K562 (cell line): ENCODE measurements at places on chromosomes 16 and 17. TPM values are rescaled to one million over a fixed set of nuclear protein-coding genes. Genes with fewer than 3 reads are reported as not detected.

GRCh38 chr17:44023545-44024270, 8.9 kb upstream of the TMEM101 start:
- no peak for DNase-seq

DNA sequence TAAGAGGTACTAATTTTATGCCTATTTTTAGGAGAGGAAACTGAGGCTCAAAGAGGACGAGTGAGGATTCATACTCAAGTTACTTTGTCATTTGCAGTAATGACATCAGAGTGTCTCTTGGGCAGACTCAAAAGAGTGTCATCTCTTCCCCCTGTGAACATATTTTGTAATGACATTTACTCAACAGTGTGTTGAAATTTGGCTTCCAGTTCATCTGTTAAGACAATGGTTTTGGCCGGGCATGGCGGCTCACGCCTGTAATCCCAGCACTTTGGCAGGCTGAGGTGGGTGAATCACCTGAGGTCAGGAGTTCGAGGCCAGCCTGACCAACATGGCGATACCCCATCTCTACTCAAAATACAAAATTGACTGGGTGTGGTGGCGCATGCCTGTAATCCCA, 28.9 kb downstream of the WFDC1 start:
- no peak for DNase-seq

GRCh38 chr17:30970831-30971567, at the start of gene RNF135:
RNF135 (plus strand) TSS chr17:30971039; CDS start chr17:30971074, 35 bp downstream.
- no peak for DNase-seq

KRTAP4-9 gene
- not detected in 2 replicates for polyA plus RNA-seq

DNA sequence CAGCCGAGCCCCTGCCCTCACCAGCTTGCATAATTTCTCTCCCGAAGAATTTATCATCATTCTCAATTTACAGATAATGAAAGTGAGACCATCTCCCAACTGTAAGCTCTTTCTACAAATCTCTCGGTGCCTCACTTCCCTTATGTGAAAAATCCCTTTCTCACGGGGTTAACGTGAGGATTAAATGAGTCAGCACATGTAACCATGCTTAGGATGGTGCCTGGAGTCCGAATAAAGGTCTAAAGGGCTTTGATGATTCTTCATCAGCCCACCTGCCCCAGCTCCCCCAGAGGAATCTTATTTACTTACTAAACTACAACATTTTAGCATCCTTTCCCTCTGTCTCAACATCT, 24.8 kb upstream of the PIK3R6 start:
- no peak for DNase-seq

MAPT gene
- polyA plus RNA-seq: 0.45 and 0.90 TPM in 2 replicates

DNA sequence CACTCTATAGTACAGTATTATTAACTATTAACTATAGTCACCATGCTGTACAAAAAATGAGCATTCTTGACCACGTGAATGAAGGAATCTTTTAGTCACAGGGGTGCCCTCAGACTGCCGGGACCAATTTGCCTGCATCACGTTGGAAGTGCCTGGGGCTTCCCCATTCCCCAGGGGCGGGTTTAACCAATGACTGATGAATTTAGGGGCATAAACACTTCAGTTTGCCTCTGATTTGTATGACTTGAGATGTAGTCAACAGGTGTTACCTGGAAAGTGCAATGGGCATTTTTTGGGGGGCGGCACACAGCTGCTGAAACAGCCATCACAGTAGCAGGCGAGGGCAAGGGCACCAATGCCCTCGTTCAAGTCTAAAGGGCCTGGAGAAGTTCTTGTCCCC, 8.7 kb upstream of the PYY start:
- no peak for DNase-seq

GRCh38 chr17:79035686-79036085, 11.7 kb downstream of the C1QTNF1 start:
- DNase-seq: no peak

GRCh38 chr17:38333635-38334295, 10.0 kb downstream of the GPR179 start:
- peak; percentile 83 for DNase-seq

DNA sequence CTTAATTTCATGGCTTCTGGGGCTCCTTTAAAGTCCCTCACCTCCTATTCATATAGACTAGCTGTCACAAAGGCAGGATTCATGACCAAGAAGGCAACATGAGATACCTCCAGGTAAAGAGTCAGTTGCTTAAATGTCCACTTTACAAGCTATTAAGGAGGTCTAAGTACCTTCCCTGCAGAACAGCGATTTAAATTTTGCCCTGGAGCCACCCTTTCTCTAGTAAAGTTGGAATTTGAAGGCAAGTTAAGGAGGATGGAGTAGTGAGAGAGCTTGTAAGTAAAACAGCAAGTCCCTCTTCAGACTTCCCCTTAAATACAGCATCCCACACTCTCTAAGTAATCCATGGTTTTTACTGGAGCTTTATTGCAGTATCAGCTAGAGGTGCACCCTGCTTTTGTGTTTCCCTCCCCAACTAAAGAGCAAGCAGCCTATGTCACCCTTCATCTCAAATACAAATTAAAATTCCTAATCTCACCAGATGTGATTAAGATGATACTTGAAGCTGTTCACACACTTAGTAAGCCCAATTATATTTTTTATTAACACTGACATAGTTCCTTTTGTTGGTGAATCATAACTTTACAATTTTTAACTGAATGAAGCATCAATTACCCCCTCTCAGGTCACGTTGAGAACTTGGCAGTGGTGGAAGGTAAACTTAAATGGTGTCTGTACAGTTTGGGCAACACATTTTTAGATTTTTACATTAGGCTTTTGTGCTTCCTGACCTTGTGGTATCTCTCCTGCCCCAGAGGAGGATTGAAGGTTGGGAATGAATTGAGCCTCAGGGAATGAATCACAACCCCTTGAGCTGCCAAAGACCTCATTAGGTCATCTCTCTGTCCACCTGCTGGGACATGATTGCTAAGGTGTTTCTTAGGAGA, 108.9 kb downstream of the TANGO6 start:
- DNase-seq: no peak

DNA sequence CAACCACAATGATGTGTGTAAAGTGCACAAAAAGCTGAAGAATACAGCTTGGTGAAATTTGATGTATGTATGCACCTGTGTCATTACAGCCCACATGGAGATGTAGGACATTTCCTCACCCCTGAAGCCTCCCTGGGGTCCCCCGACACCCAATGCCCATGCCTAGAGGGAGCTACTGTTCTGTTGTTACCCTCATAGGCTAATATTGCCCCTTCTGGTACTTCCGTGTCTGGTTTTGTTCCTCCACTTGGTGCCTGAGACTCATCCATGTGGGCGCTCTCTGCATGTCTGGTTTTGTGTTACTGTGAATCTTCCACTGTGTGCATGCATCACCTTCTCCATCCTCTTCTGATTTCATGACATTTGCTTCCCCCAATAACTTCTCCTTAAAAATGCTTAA, 18.6 kb downstream of the TNFRSF13B start:
- no peak for DNase-seq

DNA sequence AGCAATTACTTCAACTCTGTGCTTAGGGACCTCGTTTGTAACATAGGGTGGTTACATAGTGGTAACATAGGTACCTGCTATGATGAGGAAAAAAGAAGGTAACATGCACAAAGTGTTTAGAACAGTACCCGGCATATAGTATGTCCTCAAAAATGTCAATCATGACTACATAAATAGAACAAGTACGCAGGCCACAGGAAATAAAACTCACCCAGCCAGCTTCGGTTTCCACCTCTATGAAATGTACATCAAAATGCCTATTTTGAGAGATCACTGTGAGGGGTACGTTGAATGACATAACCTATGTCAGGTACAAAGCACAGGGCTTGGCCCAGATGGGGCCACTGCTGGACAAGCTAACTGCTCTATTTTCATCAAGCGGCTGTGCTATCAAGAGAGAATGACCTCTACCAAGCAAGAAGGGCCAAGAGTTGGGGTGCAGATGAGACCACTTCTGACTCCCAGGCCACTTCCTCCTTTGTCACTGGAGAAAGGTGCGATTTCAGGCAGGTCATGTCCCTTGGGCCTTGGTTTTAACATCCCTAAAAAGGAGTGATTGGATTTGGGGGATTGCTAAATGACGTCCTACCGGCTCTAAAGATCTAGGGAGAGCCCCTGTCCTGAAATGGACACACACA, 45.4 kb downstream of the WSB1 start:
- DNase-seq: no peak

GRCh38 chr16:56278196-56278855, 87.0 kb downstream of the GNAO1 start:
- DNase-seq: peak; percentile 42

GRCh38 chr17:50445730-50446325, 19.8 kb downstream of the ACSF2 start:
- no peak for DNase-seq

DNA sequence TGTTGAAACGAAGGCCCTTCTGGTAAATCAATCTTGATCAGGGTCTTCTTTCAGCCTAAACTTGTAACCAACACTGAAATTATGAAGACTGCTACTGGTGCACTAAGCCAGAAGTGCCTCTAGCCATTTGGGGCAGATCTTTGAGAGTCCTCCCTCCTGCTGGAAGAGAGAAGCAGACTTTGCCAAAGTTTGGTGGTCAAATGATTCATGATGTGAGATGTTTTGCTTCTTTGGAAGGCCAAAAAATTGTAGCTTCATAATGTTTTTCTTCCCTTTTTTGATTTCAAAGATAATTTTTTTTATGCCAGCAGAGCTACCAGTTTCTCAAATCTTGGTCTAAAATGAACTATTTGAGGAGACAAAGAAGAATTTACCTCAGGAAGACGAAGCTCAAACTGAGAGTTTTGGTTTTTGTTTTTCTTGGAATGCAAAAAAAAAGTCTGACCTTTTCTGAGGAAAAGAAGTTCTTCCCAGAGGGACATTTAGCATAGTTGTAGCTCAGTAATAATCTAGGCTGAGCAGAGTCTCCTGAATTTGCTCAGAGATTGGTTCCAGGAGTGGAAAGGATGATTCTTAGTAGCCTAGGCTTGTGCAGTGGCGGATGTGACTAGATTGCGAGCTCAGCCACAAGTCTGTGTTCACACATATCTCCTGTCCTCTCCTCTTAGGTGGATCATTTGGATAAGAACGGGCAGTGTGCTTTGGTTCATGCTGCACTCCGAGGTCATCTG, 50.9 kb downstream of the CYB561 start:
- no peak for DNase-seq

GRCh38 chr16:52611817-52612673, 65.1 kb upstream of the TOX3 start:
- DNase-seq: no peak

GPR139 gene
- polyA plus RNA-seq: not detected in 2 replicates

- DNase-seq: no peak
Measured at GRCh38 chr17:37648555-37648954, 5.3 kb upstream of the DDX52 start.

- DNase-seq: no peak
Measured at GRCh38 chr17:75237100-75238014, 24.0 kb downstream of the GGA3 start.

- DNase-seq: no peak
Measured at GRCh38 chr16:23052221-23052620, 97.0 kb downstream of the USP31 start.
